Peyer's patch (tissue), 4 donors: ENCODE measurements at places on chromosomes 6 and 20. TPM values are rescaled to one million over a fixed set of nuclear protein-coding genes. Genes with fewer than 3 reads are reported as not detected.

GRCh38 chr20:63351811-63352591, 9.1 kb downstream of the CHRNA4 start:
- no peaks in the 10 kb centered on the region for H3K4me1 ChIP-seq
- no peak overlapping the region for H3K27ac ChIP-seq
- H3K36me3 ChIP-seq: no peaks in the 10 kb centered on the region
- no peak for DNase-seq
- H3K27me3 ChIP-seq: no peaks in the 10 kb centered on the region

DNA sequence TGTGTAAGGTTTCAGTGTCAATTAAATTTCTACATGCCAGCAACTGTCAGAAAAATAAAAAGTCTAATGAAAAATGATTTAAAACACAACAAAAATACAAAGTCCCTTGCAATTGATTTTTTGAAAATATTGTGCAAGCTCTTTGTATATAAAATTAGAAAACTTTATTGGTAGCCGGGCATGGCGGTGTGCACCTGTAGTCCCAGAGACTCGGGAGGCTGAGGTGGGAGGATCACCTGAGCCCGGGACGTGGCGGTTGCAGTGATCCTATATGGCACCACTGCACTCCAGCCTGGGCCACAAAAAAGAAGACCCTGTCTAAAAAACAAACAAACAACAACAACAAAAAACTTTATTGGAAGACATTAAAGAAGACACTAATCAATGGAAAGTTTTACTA, 6.0 kb upstream of the OVOL2 start:
- H3K27ac ChIP-seq: no peak overlapping the region
- no peak for DNase-seq
- no peaks in the 10 kb centered on the region for H3K27me3 ChIP-seq
- H3K4me1 ChIP-seq: peaks cover 7% of the 10 kb centered on the region
- no peak overlapping the region for H3K4me3 ChIP-seq

GRCh38 chr6:466564-466963, 75.0 kb downstream of the IRF4 start:
- H3K4me3 ChIP-seq: no peak overlapping the region
- H3K4me1 ChIP-seq: no peaks in the 10 kb centered on the region
- H3K27ac ChIP-seq: no peak overlapping the region
- no peak for DNase-seq
- H3K36me3 ChIP-seq: no peaks in the 10 kb centered on the region
- no peaks in the 10 kb centered on the region for H3K27me3 ChIP-seq

DNA sequence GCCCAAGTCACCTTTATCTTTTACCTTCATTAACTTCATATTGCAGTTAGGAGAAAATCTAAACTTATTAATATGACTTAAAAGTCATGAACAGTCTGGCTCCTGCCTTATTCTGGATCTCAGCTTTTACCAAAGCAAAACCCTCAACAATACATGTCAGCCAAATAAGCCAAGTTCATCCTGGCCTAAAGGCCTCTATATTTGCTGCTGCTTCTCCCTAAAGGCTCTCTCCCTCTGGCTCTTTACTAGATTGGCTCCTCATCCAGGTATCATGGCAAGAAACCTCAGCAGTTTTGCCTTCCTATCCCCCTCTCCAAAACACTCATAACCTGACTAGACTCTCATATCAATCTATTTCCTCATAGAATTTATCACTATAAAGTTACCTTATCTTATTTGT, 11.1 kb downstream of the LMBRD1 start:
- peaks cover 10% of the 10 kb centered on the region for H3K36me3 ChIP-seq
- no peaks in the 10 kb centered on the region for H3K4me1 ChIP-seq
- no peak overlapping the region for H3K4me3 ChIP-seq
- DNase-seq: no peak
- H3K27me3 ChIP-seq: no peaks in the 10 kb centered on the region

FABP7 gene
- total RNA-seq: not detected

DNA sequence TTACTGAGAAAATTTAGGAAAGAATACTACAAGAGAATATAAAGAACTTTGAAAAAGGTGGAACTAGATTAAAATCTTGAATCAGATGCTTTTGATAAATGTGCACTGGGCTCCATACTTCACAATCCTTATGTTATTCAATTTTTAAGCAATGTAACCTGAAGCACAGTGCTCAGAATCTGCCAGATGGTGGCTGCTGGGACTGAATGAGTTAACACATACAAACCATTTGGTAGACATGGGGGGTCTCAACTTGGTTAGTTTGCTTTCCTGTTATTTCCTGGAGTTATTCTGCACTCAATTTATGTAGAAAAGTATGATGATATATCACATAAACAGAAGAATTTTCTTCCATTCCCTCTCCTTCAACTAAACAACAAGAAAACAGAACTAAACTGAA, 326.5 kb downstream of the RNGTT start:
- no peak overlapping the region for H3K4me3 ChIP-seq
- H3K27ac ChIP-seq: no peak overlapping the region
- DNase-seq: no peak
- no peaks in the 10 kb centered on the region for H3K27me3 ChIP-seq

OPRM1 gene
- total RNA-seq: not detected

- no peak for DNase-seq
- no peaks in the 10 kb centered on the region for H3K36me3 ChIP-seq
- no peak overlapping the region for H3K27ac ChIP-seq
- H3K4me1 ChIP-seq: no peaks in the 10 kb centered on the region
- H3K27me3 ChIP-seq: no peaks in the 10 kb centered on the region
Observed at GRCh38 chr6:162572240-162572639, 155.3 kb downstream of the PRKN start.

DNA sequence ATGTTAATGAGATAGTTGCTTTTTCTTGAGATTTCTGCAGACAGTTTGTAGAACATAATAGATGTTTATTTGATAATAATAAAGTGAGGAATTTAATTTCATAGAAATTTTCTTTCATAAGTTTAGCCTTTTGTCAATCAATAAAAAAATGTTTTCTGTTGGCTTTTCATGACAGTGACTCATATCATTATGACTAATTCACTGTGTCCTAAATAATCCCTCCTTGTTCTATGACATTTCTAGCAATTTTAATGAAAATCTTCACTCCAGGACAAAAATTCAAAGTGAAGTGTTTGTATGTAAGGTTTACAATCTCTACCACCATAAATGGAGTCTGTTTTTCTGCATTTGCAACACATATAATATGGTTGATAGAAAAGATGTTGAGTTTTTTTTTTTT, 109.9 kb downstream of the UTRN start:
- no peak overlapping the region for H3K27ac ChIP-seq
- H3K27me3 ChIP-seq: no peaks in the 10 kb centered on the region
- no peak overlapping the region for H3K4me3 ChIP-seq
- H3K36me3 ChIP-seq: no peaks in the 10 kb centered on the region
